ENCODE measurements at places on chromosomes 11 and 22.
A peak's percentile ranks its signal among the peaks of the same experiment; 100 is the strongest.

GRCh38 chr11:125345421-125346178 is 150.5 kb downstream of the FEZ1 start:
- peak; percentile 26 for DNase-seq

DNA sequence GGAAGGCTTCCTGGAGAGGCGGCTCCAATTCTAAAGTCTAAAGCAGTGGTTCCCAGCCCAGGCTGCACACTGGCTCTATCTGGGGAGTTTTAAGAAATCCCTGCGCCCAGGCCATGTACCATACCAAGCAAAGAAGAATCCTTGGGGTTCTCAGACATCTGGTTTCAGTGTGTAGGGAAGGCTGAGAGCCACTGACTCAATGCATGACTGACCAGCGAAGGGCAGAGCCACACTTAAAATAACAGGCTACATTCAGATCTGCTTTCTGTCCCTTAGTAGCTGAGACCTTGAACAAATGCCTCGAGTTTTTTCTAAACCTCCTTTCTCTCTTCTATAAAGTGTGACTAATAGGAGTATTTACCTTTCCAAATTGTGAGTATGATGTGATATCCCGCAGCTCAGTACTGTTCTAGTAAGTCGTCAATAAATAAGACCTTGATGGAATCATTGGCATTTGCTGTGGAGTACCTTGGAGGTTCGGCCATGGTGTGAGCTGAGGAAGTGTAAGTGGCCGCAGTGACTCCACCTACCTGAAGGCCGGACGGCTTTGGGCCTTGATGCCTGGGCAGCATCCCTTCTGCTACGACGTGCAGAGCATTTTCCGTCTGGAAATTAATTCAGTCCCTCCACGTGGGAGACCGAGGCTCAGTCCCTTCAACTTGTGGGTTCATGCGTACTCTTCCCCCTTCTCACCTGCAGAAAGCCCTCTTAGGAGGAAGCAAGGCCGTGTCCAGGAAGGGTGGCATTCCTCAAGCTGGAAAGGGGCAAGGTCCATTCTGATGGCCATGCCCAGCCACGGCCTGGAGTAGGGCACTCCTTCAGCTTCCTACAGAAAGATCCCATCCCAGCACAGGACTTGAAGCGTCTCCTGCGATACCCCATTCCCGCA is 25.1 kb downstream of the GLB1L2 start:
- DNase-seq: no peak

GRCh38 chr11:110530900-110531741 is 101.4 kb downstream of the FDX1 start:
- DNase-seq: no peak

DNA sequence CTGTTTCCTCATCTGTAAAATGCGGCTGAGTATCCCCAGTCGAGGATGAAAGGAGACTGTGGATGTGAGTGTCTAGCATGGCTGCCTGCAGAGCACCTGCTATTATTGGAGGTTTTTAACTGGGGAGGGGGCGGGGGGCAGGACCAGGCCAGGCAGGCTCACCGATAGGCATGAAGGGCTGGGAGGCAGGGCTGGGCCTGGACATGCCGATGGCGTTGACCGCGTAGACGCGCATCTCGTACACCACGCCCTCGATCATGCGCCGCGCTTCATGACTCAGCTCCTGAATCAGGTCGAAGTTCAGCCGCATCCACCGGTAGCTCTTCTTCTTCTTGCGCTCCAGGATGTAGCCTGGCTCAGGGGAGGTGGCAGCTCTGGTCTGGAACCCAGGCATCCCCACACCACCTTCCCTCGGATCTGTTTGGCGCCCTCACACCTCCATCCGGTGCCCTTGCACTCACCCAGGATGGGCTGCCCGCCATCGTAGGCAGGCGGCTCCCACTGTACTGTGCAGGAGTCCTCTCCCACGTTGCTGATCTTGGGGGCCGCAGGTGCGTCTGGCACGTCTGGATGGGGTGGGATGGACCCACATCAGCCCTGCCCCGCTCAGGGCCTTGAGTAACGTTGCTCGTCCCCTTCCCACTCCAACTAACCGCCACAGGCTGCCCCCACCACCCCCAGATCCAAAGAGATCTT is 15.1 kb downstream of the MYBPC3 start:
- DNase-seq: no peak

DNA sequence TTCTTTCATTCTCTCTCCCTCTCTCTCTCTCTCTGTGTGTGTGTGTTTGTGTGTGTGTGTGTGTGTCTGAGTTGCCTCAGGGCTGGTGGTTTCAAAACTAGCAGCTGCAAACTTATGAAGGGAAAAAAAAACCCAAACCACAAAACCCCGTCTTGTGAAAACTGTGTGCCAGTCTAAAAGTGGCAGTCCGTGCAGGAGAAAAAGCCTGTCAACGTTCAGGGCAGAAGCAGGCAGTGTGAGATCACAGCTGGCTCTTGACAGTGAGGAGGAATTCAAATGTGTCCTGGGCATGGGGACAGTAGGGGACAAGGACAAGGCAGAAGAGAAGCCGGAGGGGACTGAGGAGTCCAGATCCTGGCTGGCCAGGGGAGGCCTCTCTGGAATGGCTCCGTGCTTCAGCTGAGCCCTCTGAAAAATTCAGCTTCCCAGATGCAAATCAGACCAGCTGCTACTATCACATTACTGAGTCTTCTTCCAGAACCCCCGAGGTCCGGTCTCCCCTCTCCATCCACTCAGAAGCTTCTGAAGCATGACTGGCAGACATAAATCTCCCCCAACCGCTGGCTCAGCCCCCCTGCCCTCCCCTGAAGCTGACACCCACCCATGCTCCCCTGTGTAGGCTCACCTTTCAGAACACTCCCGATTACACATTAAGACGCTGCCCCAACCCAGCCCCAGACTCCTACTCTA is 31.9 kb downstream of the FLI1 start:
- DNase-seq: no peak

DNA sequence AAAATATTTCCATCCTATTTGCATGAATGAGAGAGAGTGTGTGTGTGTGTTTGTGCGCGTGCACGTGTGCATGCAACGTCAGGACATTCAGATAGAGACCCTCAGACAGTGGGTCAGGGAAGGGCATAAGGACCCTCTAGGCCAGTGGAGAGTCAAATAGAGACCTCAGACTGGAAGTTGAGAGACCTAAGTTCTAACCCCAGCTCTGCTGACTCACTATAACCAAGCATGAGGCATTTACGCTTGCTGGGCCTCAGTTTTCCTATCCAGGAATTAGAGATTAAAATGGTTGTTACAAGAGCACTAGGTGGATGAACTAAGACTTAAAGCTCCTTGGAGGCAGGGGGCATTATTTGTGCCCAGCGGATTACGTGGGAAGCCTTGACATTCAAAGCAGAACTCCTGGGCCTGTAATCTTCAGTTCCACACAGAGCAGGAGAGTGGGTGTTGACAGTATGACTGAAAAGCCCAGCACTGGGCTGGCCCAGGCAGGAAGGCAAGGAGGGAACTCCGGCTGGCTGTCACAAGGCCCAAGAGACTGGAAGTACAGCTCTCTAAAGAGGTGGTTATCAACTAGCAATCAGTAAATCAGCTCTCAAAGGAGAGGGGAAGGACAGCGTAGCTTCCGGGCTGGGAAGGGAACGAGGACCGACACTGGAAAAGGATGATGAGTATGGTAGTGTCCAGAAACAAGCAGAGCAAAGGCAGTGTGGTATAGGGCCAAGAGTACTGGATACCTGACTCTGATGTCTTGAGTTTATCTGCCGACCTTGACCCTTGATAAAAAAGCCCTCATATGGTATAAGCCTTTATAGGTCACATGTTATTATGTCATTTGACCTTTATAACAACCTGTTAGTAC is 9.2 kb downstream of the RHOG start:
- no peak for DNase-seq
